NCI-H1092 (cell line): ENCODE measurements at places on chromosomes 5 and 9.

DNA sequence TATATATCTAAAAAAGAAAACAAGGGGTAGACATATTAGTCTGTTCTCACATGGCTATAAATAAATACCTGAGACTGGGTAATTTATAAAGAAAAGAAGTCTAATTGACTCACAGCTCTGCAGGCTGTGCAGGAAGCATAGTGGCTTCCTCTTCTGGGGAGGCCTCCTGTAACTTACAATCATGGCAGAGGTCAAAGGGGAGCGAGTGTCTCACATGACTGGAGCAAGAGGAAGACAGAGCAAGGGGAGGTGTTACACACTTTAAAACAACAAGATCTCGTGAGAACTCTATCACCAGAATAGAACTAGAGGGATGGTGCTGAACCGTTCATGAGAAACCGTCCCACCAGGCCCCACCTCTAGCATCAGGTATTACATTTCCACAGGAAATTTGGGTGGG is 616.8 kb downstream of the TLE4 start:
- DNase-seq, result no peak

DNA sequence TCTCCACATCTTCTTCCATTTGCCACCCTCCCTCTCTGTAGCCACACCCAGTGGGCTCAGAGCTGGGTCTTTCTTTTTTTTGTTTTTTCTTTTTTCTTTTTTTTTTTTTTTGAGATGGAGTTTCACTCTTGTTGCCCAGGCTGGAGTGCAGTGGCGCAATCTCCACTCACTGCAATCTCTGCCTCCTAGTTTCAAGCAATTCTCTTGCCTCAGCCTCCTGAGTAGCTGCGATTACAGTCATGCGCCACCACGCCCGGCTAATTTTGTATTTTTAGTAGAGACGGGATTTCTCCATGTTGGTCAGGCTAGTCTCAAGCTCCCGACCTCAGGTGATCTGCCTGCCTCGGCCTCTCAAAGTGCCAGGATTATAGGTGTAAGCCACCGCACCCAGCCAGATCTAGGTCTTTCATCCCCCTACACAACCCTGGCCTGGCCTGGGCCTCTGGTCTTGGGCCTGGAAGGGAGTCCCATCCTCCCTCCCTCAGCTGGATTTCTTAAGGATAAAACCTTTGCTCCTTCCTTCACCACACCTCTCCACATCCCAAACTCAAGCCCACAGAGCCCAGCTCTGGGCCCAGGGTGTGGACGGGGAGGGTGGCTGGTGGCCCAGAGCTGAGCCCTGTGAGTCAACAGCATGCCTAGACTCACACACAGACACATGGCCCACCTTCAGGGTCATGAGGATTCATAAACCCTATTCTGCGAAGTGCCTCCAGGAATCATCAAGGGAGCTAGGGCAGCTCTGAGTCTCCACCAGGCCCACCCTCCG is 18.8 kb upstream of the KCNIP1 start:
- no peak for DNase-seq

- no peak for DNase-seq
Measured at GRCh38 chr5:117262572-117263131, 688.0 kb upstream of the SEMA6A start.

DNA sequence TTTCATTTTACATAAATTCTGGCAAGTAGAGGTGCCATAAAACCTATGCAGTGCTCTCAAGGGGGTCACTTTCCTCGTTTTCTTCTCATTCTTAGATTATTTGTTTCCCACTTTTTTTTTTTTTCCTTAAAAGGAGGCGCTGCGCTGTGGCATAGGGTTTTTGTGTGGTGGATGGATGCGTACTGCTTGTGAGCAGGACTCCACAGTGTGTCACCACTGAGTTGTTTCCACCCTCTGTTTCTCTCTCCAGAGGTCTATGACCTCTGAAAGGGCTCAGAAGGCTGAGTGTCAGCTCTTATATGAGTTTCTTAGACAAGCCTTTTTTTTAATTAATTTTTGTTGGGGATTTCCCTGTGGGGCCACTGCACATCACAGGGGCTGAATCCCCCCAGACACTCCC is 13.6 kb upstream of the CLTB start:
- no peak for DNase-seq

DNA sequence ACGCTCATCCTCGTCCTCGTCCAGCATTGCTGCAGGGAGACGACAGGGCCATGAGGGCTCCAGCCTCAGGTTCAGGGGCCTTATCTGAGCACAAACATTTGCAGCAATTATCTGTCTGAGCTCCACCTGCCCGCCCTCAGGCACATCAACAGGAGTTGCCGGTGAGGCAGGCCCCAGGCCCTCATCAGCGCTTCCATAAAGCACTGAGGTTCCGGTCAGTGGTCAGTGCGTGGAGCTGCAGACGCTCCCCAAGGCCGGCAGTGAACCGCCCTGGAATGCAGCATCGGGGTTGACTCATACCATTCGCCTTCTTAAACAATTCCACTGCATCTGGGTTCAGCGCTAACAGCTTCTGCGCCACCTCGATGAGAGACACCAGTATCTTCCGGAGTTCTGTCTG is 15.2 kb downstream of the UBAC1 start:
- DNase-seq, result no peak

DNA sequence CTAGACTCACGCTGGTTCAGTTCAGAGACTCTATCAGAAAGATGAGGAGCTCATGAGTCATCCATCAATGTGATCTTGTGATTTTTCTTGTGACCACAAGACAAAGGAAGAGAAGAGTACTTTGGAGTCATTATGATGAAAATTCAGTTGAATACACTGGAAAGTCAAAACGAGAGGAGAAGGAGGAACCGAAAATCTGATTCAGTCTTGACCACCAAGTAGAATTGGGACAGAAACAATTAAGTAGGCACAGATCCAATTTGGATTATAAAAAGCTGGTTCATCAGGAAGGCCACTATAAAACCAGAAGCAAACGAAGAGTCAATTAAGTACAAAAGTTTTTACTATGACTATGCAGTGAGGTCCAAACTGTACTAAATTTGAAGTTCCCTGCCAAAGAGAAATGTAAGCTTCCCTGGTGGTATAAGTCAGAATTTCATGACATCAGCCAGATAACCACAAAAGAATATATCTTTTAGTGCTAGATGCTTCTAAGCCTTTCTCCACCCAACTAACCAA is 90.9 kb downstream of the THBS4 start:
- no peak for DNase-seq

- no peak for DNase-seq
Measured at GRCh38 chr5:16808021-16808420, 128.1 kb downstream of the MYO10 start.

DNA sequence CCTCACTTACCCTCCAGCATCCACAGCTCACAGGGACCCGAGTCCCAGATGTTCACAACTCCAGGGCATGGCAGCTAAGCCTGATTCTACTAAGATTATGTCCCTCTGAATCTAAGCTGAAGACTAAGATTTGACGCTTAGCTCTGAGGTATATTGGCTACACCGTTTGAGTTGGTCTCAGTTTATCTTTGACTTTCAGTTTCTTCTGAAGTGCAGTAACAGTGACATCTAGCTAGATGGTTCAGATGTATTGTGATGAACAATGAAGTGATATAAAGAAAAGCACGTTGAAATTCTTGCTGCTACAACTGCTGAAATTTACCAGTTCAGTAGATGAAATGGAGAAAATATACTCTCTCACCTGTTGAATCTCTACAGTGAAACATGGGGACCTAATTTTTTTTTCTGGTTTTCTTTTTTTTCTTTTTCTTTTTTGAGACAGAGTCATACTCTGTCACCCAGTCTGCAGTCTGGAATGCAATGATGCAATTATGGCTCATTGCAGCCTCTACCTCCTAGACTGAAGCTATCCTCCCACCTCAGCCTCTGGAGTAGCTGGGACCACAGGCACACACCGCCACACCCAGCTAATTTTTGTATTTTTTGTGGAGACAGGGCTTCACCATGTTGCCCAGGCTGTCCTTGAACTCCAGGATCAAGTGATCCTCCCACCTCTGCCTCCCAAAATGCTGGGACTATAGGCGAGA is 15.7 kb downstream of the RFK start:
- no peak for DNase-seq

DNA sequence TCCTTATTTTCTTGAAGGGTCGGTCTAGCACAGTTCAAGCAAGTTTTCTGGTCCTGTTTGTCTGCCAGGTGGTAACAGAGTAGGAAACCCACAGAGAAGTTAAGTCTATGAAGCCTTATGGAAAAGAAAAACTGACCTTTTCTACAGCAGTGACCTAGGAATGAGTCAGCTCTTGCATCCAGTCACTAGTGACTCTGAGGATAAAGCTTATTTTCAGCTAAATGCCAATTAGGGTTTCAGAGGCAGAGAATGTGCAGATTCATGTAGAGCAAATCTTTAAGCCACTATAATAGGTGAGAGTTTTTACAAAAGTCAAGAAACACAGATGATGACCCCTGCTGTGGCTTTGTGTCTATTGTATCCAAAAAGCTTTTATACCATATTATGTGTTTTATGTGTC is 100.7 kb downstream of the CWC27 start:
- DNase-seq, result no peak

DNA sequence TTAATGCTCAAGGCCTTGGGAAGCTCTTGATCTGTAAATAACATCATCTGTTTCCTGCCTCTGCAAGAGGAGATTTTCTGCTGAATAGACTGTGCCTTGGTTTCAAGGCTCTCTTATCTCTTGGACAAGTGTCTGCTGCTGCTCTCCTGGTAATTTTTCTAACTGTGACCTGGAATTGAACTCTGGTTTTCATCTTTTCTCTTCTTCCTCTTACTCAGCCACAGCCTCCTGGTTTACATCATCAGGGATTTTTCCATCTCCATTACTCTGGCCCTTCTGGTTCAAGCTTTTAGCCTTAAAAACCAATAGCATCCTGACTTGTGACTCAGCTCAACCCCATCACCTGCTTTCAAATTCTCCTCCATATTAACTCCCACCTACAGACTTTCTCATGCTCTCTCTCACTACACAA is 49.6 kb upstream of the ITGA1 start:
- DNase-seq, result no peak

DNA sequence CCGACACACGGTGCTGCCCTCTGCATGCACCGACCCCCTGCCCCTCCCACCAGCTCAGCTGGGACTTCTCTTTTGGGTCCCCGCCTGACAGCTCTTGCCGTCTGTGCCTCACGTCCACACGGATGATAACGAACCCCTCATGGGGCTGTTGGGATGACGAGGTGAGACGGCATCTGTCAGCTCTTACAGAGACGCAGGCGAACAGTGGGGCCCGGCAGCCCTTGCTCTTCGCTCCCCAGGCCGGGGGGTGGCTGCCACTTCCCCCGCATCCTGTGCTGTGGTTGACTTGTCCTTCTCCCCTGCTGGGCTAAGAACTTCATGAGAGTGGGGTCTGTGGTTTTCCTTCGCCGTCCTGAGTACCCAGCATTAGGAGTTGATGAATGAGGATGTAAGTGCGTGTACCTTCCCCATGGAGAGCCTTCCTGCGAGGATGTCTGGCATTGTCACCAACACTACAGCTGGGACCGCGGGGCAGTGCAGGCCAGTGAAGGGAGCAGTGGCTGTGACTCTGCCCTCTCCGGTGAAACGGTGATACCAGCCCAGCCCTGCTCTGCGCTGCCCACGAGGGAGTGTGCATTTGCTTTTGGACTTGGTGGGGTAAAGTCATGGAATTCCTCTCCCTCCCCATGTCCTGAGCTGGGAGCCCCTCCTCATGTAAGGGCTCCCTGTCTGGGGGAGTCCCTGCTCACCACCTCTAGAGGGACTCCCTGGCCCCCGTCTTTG is 23.2 kb downstream of the HK3 start:
- no peak for DNase-seq

GRCh38 chr5:140563596-140563995 is 802 bp downstream of the APBB3 start:
- DNase-seq, result no peak
